ENCODE measurements at places on chromosomes 12 and 14. TPM values are rescaled to one million over a fixed set of nuclear protein-coding genes. Genes with fewer than 3 reads are reported as not detected.

DNA sequence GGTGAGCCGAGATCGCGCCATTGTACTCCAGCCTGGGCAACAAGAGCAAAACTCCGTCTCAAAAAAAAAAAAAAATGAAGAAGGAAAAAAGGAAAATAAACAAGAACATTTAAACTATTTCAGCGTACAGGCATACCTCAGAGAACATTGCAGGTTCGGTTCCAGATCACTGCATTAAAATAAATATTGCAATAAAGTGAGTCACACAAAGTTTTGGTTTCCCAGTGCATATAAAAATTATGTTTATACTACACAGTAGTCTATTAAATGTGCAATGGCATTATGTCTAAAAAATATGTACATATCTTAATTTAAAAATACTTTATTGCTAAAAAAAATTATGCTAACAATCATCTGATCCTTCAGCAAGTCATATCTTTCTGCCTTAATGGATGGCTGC lies 53.5 kb upstream of the PLEKHG6 start:
- no peaks in the 10 kb centered on the region for H3K27me3 ChIP-seq
- no peaks in the 10 kb centered on the region for H3K4me1 ChIP-seq
- DNase-seq, result no peak
- H3K36me3 ChIP-seq, result no peaks in the 10 kb centered on the region

DNA sequence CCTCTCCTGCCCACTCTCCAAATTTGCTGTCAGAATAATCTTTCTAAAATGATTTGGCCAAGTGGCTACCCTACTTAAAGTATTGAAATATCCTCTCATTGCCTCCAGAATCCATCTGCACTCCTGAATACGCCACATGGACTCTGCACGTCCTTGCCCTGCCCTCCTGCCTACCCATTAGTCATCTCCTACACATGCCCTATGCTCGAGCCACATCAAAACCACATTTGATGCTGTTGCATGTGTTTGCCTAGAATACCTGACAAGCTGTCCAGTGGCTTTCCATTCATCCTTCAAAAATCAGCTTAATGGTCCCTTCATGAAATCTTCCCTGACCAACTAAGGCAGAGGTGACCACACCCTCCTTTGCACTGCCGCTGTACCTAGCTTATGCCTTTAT lies 17.0 kb downstream of the VCPKMT start:
- H3K4me1 ChIP-seq, result peaks cover 3% of the 10 kb centered on the region
- no peak overlapping the region for H3K4me3 ChIP-seq
- no peak for DNase-seq
- no peaks in the 10 kb centered on the region for H3K27me3 ChIP-seq

- H3K36me3 ChIP-seq, result no peaks in the 10 kb centered on the region
- H3K4me1 ChIP-seq, result no peaks in the 10 kb centered on the region
- H3K4me3 ChIP-seq, result no peak overlapping the region
- H3K27me3 ChIP-seq, result no peaks in the 10 kb centered on the region
- DNase-seq, result no peak
Observed at GRCh38 chr14:32908196-32909084, 30.2 kb upstream of the NPAS3 start.

The FOXG1 gene
- total RNA-seq, result not detected

The ZNF385A gene
- 5.9 TPM for total RNA-seq

All from Panc1 (cell line).